Activated CD4-positive, alpha-beta T cell treated with anti-CD3 and anti-CD28 coated beads for 48 hours (primary cell): ENCODE measurements at places on chromosomes 3 and 15.

DNA sequence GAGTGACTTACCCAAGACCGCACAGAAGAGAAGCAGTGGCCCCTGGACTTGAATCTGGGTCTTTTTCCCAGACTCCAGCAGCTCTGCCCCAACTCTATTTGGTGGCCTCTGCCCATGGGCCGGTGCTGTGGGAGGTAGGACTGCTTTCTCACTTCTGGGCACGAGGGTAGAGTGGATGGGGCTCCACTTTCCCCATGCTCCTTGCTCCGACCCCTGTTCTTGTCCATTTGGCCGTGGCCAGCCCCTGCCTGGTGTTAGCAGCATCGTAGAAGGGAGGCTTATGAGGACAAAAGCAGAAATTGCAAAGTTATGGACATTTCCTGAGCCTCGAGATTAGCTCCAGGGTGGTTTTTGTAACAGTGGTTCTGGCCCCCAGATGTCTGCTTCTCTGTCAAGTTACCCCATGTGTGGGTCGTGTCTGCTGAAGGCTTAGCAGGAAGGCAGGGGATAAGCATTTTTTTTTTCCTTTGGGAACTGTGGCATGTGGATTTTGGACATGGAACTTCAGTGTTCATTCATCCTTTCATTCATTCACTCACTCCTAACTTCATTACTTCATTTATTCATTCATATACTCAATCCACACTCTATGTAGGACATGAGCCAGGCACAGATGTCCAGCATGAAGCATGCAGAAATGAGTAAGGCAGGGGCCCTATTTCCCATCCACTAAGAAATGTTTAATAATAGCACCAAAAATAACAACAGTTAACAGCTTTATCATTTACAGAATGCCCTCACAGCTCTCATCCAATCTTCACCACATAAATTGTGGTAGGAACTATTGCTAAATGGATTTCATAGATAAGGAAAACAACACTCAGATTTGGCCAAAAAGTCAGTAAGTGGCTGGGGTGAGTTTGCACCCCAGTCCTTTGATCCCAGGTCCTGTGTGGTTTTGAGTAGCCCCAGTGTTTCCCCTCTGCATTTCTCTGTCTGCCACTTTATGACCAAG, 180.5 kb downstream of the OPA1 start:
- DNase-seq = no peak

DNA sequence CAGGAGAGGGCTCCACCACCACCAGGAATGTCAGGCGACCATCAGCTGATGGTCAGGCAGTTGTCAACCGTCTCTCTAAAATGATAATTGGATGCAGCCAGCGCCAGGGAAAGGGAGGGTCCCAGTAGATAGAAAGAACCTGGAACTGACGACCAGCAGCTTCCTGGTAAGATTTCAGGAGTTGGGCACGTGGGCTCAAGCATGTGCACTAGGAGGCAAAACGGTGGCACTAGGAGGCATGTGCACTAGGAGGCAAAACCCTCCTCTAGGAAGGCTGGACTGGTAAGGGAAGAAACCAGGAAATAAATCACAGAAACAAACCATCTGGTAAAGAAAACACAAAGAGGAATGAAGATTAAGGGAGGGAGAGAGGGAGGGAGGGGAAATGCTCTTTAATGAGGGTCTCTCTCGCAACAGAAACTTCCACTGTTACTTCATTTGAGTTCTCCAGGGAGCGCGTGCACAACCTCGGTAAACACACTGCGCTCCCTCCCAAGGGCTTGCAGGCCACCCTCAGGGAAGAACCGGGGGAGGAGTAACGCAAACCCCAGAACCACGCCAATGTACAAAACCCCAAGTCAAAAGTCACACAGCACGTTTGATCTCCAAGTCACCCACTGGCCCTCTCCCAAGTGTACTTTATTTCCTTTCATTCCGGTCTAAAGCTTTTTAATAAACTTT, 116.7 kb downstream of the XXYLT1 start:
- no peak for DNase-seq

- DNase-seq = no peak
These were observed 48.0 kb upstream of the SLCO2A1 start for GRCh38 chr3:134077649-134078161.

DNA sequence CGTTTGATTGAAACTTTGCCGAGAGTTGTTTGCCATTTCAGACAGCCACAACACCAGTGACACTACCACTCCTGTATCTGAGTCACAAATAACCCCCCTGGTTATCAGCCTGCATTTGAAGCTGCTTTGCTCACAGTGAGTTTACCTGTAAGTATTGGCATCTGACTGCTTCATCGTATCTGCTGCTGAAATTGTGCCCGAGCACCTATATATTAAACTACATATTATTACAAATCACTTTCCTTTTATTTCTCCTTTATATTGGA, 39.2 kb upstream of the SPSB4 start:
- no peak for DNase-seq

DNA sequence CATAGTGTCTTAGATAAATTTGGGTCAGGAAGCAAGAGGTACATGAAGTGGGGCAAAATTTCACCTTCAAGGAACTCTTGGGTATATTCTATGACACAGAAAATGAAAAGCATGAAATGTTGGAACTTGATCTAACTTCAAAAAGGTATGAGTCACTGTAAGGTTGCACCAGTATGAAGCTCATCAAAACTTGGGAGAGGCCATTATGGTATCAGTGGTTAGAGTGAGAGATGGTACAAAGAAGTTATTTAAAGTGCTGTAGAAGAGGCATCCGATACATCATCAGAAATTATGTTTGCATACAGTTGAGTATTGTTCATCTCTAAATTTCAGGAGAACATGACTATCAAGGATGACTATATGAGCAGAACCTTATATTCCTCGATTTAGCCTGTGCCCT, 302.9 kb upstream of the SUCLG2 start:
- DNase-seq = no peak

DNA sequence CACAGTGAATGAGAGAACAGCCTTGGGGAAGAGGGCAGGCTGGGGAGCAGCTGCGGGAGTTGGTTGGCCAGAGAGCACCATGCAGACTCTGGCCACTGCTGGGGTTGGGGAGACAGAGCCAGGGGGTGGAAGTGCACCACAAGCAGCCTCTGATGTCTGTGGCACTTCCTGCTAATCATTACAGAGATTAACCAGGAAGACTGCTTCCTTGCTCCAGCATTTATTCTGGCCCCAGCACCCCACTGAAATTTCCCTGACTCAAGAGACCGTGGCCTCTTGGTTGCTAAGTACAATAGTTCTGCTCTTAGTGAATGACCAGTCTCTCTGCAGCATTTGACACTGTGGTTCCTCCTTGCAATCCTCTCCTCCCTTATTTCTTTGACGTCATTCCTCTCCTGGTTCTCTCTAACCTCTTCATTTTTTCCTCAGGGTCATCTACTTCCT, 266.2 kb upstream of the ROPN1 start:
- no peak for DNase-seq

- DNase-seq = no peak
These were observed 192.5 kb upstream of the CGNL1 start for GRCh38 chr15:57183614-57184344.

GRCh38 chr15:99057020-99057419, 47.9 kb upstream of the SYNM start:
- DNase-seq = no peak

DNA sequence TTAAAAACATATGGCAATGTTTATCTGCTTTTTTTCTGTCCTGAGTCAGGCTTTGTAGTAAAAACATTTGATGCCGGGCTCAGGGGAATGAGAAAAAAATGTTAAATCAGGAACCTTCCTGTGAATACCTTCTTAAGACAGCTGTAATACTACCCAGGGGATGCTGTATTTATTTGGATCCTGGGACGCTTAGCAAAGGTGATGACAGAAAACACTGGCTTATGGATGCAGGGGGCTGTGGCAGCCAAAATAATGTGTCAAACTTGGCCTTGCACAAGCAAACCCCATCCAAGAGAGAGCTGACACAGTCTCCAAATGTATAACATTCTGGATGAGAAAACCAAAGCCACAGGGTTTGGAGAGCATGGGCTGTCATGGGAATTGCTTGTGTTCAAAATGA, 438.2 kb upstream of the PROK2 start:
- no peak for DNase-seq

DNA sequence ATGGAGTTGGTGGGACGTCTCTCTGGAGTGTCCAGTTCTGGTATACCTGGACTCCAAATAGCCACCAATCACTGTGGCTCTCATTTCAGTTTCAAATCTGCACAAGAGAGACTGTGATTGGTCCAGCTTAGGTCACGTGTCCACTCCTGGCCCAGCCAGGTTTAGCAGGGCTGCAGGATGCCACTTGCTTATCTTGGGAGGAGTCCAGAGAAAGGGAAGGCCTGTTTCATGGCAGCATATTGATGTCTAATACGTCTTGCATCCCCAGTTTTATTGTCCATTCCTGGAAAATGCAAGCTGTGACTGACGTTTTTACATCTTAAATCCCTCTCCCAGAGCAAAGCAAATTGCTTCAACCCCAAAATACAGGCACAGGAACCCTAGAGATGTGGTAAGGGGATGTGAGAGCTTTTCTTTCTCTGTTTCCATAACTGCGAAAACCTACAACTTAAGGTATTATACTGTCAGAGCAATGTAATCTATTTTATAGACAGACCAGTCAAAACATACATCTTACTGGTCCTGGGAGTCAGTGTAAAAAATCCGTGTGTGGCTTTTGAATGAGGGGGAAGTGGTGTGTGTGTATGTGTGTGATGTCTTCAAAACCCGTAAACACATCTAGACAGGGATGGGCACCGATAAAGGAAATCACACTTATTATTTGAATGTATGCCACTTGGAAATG, 274.4 kb downstream of the TLE3 start:
- no peak for DNase-seq

DNA sequence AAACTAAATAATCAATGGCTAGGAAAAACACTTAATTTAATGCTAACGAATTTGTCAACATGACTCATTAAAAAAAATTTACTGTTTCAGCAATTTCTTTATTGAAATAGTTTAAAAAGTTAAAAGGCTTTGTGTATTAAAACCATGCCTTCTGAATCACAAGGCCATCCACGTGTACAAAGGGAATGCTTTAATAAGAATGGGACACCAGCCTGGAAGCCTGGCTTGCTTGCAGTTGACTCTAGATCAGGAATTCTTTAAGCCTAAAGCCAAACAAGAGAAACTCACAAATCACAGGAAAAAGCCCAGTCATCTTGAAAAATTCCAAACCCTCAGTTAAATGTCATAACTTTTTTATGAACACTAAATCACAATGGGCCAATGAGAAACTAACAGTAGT, 137.6 kb downstream of the PEAK1 start:
- DNase-seq = no peak

- no peak for DNase-seq
These were observed 1081.1 kb downstream of the NAALADL2 start for GRCh38 chr3:175940243-175940642.

GRCh38 chr3:197501496-197501878, 54.3 kb downstream of the BDH1 start:
- DNase-seq = no peak

DNA sequence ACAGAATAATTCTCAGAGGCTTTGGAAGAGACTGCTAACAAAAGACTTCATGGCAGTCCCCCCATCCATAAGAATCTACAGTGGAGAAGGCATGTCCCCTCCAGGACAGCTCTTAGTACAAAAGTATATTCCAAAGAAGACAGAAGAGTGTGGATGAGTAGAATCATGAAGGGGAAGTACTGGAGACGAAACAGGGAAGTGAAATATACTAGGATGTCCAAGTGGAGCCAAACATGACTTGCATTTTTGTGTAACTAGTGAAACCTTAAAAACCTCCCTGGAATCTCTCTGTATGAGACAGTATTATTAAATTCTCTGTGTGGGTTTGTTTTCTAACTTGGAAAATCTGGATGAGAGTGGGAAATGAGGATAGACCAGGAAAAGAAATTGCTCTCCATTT, 312.4 kb downstream of the RSL24D1 start:
- no peak for DNase-seq

- DNase-seq = peak; percentile 23
These were observed 10.7 kb upstream of the CAMK1 start for GRCh38 chr3:9780458-9780812.

DNA sequence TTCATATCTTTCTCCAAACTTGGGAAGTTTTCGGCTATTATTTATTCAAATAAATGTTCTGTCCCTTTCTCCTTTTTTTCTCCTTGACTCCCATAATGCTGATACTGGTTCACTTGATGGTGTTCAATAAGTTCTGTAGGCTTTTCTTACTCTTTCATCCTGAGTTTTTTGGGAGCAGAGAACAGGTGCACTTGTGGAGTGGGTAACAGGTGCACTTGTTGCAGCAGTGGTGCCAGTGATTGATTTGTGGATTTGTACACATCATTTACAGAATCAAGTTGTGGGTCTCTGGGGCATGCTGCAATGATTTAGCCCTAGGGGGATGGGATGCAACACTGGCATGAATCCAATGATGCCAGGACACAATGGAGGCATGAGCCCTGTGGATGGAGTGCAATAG, 14.8 kb upstream of the OR5H1 start:
- DNase-seq = no peak

GRCh38 chr3:51539291-51539941, 897 bp downstream of the RAD54L2 start:
- DNase-seq = peak; percentile 74

- no peak for DNase-seq
These were observed 82.3 kb upstream of the LPP start for GRCh38 chr3:188071636-188072035.

GRCh38 chr3:171748064-171748924, 62.0 kb downstream of the PLD1 start:
- no peak for DNase-seq

DNA sequence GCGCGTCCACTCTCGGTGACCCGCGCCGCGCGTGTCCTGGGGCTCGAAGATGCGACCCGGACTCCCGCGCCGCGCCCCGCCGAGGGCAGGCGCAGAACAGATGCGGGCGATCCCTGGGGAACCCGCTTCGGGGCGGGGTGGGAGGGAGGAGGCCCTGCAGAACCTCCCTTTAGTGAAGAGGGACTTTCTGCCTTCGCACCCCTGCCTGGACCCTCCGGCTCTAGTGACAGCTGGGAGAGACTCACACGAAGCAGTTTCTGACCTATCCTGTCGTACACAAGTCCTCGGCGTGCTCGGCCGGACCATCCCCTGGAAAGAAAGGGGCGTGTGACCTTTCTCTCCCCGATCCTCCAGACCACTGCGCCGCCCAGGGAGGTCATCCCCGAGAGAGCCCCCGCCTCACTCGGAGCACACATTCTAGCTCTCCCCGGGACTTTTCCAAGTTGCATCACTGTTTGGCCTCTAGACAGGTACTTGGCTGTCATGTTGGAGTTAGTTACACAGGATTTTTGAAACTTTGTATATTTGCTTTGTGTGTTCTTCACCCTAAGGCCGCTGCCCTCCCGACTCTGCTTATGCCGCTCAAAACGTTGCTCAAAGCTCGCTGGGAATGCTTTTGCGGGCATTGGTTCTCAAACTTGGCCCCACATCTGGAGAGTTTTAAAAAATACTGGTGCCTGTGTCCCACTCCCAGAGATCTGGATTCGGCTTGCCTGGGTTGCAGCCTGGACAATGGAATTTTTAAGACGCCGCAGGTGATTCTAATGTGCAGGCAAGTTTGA, 582 bp downstream of the CGNL1 start:
- DNase-seq = no peak
